Adipocyte (in vitro differentiated cells): ENCODE measurements at places on chromosomes 5 and 9.
A peak's percentile ranks its signal among the peaks of the same experiment; 100 is the strongest.

- no peak for DNase-seq
Observed at GRCh38 chr5:179820127-179820482, 600 bp upstream of the SQSTM1 start.

GRCh38 chr5:175642998-175643397 is 14.9 kb upstream of the HRH2 start:
- DNase-seq: no peak

DNA sequence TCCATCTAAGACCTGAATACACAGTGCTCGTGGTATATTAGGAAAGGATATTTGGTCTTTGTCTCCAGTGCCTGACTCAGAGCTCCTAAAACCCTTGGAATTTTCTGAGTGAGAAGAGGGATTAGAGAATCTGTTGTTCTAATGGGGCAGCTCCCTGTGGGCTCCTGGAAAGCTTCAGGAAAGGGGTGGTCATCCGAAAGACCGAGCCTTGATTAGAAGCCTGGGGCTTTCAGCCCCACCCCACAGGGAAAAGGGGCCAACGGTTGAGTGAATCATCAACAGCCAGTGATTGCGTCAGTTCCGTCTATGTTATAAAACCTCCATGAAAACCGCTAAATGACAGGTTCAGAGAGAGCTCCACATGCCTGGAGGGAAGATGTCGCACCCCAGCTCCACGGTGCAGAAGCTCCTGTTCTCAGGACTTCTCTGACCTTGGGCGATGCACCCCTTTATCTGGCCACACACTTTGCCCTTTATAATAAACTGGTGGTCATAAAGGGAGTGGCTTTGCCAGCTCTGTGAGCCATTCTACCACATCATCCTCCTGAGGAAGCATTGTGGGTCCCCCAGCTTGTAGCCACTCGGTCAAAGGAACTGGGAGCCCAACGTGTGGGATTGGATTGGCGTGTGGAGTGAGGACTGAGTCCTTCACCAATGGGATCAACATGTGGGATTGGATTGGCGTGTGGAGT is 71.0 kb upstream of the ICE1 start:
- DNase-seq: no peak

DNA sequence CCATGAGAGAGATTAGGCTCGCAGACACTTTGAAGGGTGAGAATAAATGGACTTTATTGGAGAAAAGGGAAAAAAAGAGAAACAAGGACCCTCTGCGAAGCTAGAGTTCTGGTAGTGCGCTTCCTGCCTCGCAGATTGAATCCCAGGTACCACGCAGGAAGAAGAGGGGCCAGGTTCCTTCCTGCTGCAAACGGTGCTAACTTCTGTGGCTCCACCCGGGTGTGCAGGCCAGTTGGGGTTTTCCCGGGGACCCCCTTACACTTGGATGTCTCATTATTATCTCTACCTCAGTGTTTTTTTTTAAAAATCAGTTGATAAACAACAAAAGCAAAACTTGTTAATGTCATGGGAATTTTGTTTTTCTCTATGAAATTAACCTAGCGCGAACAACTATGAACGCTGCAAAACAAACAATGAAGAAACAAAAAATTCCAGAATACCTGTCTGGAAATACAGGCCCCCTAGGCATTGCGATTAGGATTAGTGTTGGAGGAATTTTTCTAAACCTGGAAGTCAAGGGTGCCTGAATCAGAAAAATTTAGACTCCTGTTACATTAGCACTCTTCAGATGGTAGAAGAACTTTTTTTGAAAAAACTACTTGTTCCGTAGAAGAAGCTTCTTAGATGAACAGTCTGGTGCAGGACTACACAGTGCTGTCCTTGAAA is 414.5 kb downstream of the MAN2A1 start:
- no peak for DNase-seq

GRCh38 chr5:1875281-1875842 is 7.4 kb downstream of the IRX4 start:
- no peak for DNase-seq

GRCh38 chr9:9061627-9062026 is 1262.0 kb upstream of the DMAC1 start:
- no peak for DNase-seq

GRCh38 chr5:1010641-1011046 is 2.0 kb downstream of the NKD2 start:
- DNase-seq: no peak

GRCh38 chr5:142698447-142699183 is 12.7 kb upstream of the FGF1 start:
- no peak for DNase-seq

- peak; percentile 47 for DNase-seq
Observed at GRCh38 chr5:67089200-67089725, 107.3 kb downstream of the CD180 start.

- DNase-seq: peak; percentile 73
Observed at GRCh38 chr9:9942764-9943424, 669.9 kb downstream of the PTPRD start.

DNA sequence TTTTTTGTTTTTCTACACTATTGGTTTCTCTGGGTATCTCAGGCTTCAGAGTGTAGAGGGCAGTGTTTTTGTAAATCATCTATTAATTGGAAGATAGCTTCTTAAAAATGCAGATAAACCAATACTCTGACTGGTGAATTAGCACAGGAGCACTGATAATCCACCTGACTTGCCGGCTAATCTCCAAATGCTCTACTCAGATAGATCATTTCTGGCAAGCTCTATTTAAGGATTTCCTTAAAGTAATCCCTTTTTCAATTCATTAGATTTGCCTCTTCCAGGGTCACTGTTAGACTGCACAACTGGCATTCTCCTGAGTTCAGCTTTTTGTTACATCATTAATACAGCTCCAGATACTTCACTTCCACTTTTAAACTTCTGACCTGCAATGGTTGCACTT is 1390.3 kb upstream of the NUDT12 start:
- DNase-seq: no peak

- DNase-seq: no peak
Observed at GRCh38 chr5:8961219-8961618, 584.7 kb downstream of the SEMA5A start.

- no peak for DNase-seq
Observed at GRCh38 chr9:129322022-129322621, 144.1 kb upstream of the IER5L start.

GRCh38 chr5:169917500-169917899 is 62.8 kb downstream of the INSYN2B start:
- no peak for DNase-seq

- DNase-seq: no peak
Observed at GRCh38 chr5:166795756-166796155, 1495.7 kb upstream of the WWC1 start.

DNA sequence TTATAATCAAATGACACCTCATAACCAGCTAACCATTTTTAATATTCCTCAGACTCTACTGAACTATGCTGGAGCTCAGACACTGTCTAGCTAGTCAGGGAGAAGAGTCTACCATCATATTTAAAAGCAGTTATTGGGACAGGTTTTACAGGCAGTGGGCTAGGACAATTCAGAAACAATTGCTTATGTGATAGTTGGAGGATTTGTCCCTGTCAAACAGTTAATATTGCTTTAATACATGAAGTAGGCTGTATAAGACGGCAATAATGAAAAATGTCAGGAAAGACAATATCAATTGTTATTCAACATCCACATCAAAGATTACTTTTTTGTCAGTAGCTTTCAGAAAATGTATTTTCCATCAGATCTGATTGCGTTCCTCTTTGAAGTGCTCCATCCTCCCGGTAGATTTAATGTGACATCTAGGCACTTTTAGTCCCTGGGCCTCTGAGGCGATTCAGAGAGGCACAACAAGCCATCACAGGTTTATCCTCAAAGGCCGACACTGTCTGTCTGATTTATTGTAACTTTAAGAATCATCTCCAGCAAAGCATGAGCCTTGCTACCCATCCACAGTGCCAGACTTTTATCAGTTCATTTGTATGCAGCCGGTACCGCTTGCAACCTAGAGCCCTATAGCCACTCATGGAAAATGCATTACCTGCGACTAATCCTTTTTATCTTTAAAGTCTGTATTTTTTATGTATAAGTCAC is 152.2 kb downstream of the PSAT1 start:
- DNase-seq: no peak

DNA sequence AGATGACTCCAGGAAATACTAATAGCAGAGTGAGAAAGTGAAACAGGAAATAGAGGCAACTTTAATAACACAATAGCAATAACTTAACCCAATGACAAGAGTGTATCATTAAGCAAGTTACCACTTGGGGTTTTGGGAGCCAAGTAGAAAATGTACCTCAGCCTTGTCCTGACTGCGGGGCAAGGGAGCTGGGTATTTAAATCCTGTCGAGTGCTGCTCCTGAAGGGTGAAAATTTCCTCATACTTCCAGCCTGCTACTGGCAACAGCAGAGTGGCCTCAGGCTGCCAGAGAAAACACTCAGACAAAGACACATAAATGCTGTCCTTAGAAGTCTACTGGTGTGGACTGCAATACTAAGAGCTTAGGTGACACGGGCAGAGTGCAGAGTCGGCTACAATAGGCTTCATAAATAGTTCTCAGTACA is 112.5 kb upstream of the EMB start:
- DNase-seq: no peak

- DNase-seq: no peak
Observed at GRCh38 chr5:131794586-131794985, 2.2 kb downstream of the FNIP1 start.

DNA sequence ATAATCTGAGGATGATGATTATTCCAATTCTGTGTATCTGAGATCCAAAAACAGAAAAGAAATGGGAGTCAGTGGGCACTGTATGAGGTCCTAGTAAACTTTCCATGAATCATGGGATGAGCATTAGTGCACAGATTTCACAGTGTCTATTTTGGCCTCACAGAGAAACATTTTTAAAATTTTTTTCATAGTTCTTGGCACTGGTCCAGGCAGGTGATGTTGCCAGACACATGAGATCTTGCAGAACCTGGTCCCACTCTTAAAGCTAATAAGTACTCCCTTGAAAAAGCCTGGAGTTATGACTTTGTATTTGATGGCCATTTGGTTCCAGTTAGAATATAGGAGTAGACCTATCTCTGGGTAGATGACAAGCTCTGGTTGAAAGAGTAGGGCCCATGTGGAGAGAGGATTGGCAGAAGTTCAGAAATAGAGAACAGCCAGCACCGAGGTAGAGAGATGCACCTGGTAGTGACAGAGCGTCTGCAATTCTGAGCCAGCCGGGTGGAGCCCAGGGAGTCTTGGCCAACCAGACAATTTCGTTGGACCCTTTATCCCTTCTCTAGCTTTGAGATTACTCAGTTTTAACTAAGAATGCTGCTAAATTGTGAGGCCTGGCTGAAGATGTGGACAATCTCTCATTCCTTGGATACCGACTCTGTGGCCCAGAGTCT is 6.3 kb upstream of the TNFSF15 start:
- no peak for DNase-seq

DNA sequence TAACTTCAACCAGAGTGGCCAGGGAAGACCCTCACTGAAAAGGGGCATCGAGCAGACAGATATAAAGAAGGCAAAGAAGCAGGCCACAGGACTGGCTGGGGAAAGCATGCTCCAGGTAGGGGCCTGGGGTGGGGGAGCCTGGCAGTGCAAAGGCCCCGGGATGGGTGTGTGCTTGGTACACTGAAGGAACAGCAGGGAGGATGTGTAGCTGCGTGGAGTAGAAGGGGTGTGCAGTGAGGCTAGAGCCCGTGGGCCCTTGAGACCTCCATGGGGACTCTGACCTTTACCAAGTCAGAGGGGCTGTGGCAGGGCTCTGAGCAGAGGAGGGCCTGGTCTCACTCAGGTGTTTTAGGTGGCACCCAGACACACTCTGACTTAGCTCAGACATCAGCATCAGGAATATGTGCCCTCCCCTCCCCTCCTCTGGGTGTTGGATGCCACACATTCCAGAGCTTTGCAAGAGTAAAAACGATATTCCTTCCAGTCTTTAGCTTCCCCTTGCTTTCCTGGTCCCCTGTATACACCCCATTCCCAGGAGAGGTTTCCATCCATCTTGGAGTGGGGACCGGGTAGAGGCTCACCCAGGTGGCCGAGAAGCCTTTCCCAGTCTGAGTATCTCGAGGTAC is 7.6 kb downstream of the TRIM7 start:
- no peak for DNase-seq

DNA sequence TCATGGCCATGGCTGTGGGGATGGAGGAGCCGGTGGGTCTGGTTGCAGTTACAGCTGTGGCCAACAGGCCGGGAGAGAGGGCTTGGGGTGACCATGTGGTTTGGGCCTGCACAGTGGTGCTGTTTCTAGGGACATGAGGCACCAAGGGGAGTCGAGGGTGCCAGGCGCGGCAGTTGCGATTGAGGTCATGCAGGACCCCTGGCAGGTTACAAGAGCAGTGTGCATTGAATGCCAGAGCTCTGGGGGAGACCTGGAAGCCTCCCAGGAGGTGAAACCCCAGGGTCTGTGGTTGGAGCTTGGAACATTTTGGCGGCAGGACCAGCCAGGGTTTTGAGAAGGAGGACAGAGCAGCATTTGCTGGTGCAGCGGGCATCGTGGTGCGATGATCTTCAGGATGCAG is 21.7 kb downstream of the RXRA start:
- no peak for DNase-seq

GRCh38 chr9:20781092-20781491 is 97.0 kb downstream of the FOCAD start:
- peak; percentile 48 for DNase-seq

GRCh38 chr5:179699616-179700237 is 960 bp downstream of the CANX start:
- peak; percentile 62 for DNase-seq

DNA sequence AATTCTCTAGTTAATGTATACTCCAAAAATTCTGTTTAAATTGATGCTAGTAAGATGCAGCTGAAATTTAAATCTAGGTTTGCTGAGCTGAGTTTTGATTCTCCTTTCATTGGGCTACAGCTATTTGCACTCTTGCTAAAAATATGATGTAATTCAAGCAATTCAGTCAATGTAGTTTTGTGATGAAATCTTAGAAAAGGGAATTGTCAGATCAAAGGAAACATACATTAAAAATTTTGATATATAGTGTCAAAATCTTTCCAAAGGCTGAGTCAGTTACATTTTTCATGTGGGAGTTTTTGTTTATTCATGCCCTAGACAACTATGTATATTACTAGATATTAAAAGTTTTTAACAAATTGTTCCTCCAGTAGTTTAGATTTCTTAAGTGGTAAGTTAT is 334.9 kb upstream of the DAB2 start:
- peak; percentile 56 for DNase-seq

- DNase-seq: no peak
Observed at GRCh38 chr9:87830446-87830845, 52.2 kb upstream of the SPATA31E1 start.

DNA sequence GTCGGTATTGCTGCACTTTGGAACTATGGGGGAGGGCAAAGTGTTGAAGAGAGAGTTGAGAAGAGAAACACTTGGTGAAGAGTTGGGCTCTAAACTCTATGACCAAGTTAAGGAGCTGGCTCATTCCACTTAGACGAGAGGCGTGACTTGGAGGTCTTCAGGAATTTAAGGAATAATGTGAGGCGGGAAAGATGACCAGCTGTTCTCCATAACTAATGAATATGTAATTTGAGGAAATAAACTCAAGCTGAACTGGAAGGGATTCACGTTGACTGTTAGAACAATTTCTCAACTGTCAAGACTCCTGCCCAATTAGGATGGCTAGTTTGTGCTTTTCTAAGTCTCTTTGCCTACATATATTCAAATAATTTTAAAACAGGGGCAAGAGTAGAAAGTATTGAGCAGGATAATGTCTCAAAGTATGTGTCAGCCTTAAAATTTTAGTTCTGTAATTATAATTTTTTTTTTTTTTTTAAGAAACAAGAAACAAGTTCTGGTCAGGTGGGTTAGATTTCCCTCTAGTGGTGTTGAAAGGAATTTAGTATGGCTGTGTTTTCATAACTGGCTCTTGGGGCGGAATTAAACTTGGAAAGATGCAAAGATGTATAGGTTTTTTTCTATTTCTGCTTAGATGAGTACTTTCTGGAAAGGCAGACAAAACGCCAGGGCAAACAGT is 33.4 kb downstream of the TMEM252 start:
- DNase-seq: peak; percentile 57
